Adrenal gland (tissue), 19 donors: ENCODE measurements at places on chromosomes 2 and 18. TPM values are rescaled to one million over a fixed set of nuclear protein-coding genes. Genes with fewer than 3 reads are reported as not detected.

MAL gene
- not detected for total RNA-seq

TNFAIP6 gene
- not detected for total RNA-seq

ASB3 gene
- total RNA-seq: 21.7 TPM

MAP3K19 gene
- not detected for total RNA-seq

GALM gene
- total RNA-seq: 116 TPM

BCL11A gene
- 15.2 TPM for total RNA-seq

ATP6V1C2 gene
- total RNA-seq: 0.69 TPM

PLGLB1 gene
- 4.0 TPM for total RNA-seq

EHD3 gene
- total RNA-seq: 25.4 TPM

AMER3 gene
- total RNA-seq: 0.83 TPM

POTEC gene
- not detected for total RNA-seq

TUBB8B gene
- total RNA-seq: not detected

EGR4 gene
- total RNA-seq: not detected

TIGD1 gene
- total RNA-seq: 4.1 TPM

GPR45 gene
- total RNA-seq: not detected

RAB6C gene
- total RNA-seq: 0.14 TPM

DNA sequence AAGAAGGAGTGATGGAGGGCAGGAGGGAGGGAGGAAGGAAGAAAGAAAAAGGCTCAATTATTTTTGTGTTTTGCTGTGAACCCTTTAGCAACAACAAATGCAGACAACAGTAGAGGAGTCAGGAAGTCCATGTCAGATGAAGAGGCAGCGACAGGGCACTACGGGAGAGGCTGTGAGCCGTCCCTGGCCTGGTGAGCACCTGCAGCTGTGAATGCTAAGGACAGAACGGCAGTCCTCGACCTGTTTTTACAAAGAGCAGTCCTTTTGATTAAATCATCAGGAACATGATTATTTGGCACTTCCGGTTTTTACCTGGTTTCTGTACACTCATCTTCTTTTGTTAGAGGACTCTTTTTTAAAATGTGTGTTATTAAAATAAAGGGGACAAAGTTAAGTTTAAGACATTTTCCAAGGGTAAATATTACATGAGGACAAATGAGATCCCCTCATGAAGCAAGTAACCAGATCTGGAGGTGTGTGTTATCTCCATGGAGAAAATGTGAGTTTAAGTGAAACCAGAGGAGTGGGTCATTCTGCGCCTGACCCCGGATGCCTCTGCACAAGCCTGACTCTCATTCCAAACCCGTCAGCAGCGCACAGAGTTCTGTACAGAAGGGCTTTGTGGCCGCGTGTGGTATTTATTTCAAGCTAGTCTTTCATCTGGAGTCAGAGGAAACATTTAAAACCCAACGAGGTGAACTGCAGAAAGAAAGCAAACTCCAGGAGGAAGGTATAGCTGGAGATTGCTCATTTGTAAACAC, 492.5 kb downstream of the SOX11 start:
- no peak for DNase-seq

DNA sequence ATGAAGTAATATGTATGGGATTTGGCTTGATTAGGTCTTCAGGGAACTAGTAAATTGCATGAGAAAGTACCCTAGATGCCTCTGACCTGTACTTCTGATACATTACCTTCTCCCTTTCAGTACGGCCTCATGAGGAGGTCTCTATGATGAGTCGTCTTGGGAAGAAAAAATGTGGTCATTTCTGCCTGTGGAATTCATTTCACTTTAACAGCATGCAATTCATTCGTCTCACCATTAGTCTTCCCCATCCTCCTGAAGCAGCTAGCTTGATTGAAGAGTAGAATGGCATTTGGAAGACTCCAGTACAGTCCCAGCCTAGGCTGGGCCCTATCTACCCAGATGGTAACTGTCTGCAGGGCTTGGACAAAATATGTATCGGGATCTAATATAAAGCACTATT, 52.2 kb downstream of the TMX3 start:
- DNase-seq: no peak

- no peak for DNase-seq
Observed at GRCh38 chr2:212154477-212154878, 384.1 kb downstream of the ERBB4 start.

GRCh38 chr2:1318366-1319009, 94.8 kb upstream of the TPO start:
- DNase-seq: no peak

GRCh38 chr2:67295851-67296250, 101.3 kb upstream of the ETAA1 start:
- no peak for DNase-seq

GRCh38 chr2:21244161-21244560, 120.4 kb downstream of the TDRD15 start:
- DNase-seq: no peak

GRCh38 chr2:169877398-169877797, 50.1 kb downstream of the UBR3 start:
- no peak for DNase-seq

DNA sequence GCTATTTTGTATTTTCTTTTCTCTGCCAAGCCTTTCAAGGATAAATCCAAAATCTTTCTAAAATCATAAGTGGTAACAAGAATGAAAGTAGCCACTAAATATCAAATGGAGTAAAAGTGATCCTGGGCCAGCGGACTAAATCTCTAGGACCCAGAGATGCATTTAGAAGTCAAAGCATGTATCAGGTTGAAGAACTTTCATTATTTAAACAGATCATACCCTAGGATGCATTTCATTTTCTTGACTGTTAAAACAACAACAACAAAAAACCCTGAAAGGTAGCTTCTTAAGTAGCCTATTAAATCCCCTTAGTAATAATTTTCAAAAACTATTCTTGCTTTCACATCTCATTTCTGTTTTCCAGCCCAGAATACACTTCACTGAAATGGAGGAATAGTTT, 4.8 kb upstream of the POU3F3 start:
- DNase-seq: no peak

- DNase-seq: no peak
Observed at GRCh38 chr18:30999887-31000628, 42.5 kb downstream of the DSC3 start.

DNA sequence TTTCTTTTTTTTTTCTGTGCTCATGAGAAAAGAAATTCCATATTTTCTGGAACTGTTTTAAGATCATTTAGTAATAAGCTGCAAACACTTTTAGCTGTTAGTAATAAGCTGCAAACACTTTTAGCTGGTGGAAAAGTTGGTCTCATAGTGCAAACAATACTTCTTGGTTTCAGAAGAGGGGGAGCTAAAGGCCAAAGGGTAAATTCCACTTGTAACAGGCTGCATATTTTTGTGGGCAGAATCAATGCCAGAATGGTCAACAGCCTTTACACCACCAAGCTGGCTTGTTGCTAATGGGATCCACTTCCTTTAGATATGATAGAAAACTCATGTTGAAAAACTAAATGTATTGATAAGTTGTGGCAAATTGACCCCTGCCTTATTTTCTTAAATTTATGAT, 356.8 kb downstream of the NR4A2 start:
- no peak for DNase-seq

GRCh38 chr2:48914477-48915089, 159.1 kb upstream of the LHCGR start:
- no peak for DNase-seq

GRCh38 chr2:127810156-127810618, 784 bp downstream of the WDR33 start:
- DNase-seq: no peak

DNA sequence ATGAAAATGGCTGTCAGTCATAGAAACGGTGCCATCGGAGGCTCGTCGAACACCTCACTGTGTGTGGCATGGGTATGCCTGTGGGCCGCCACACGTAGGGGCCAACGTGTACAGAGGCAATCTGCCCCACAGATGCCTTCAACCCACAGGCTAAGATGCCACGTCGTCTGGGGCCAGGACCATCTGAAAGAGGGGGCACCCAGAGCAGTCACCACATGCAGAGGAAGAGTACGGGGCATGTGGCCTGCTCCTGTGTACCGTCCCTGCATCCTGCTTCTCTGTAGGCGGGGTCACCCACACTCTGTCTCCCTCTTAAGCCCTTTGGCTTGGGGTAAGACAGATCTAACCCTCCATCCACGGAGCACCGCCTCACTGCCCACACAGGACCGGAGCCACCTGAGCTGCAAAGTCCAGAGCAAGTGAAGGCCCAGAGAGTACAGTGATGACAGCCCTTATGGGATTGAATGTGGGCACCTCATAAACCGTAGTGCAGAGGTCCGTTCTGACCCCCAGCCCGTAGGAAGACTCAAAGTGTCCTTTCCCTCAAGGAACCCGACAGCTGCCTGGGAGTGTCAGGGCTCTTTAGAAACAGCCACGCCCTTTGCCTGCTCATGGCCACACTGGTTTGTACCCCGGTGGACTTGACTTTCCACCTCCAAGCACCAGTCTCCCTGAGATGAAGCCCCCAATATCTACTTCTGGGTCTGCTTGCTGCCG, 66.2 kb downstream of the TWIST2 start:
- no peak for DNase-seq

GRCh38 chr18:13372531-13372951, 154.0 kb downstream of the LDLRAD4 start:
- DNase-seq: no peak

GRCh38 chr18:60027397-60027796, 127.6 kb downstream of the PMAIP1 start:
- no peak for DNase-seq

- no peak for DNase-seq
Observed at GRCh38 chr2:190910341-190911136, 29.9 kb downstream of the GLS start.

- DNase-seq: no peak
Observed at GRCh38 chr2:45153121-45153520, 143.9 kb upstream of the SIX2 start.

DNA sequence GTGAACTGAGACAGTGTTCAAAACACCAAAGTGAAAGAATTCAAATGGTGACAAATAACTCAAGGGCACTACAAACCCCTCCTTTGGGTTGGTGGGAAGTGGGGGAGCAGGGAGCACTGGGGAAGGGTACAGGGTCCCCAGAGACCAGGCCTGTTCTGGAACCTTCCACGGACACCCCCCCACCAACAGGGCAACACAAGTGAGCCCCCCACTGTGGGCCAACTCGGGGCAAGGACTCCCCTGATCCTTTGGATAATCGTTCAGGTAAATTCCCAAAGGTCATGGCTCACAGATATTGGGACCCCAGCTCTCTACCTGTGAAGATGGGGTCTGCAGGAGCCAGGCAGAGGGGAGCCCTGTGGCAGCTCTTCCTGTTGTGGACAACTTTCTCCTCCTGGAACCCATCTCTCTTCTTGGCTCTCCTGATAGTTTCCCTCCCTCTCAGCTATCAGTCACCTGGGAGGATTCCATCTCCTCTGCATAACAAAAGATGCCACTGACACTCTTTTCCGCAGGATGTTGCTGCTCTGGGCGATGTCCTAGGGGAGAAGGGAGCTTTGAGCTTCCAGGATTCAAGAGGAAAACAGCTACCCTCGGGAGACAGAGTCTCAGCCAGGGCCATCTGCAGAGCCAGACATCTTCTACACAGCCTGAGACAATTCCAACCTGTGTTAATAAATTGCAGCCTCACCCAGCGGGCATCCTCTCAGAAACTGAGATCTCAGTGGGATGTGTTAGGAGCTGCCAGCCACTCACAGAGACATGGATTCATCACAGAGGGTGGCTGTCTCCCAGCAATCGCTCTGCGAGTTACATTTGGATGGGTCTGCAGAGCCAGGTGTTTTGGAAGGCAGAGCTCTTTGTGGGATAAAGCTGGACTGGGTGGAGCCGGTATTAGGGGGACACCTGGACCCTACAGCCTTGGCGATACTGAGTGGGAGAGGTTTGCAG, 35.4 kb downstream of the MBP start:
- DNase-seq: no peak

GRCh38 chr2:125652280-125652679, 1003.7 kb upstream of the GYPC start:
- no peak for DNase-seq

- no peak for DNase-seq
Observed at GRCh38 chr2:170717599-170717963, 2.4 kb downstream of the SP5 start.

- no peak for DNase-seq
Observed at GRCh38 chr2:14313341-14313740, 319.2 kb upstream of the LRATD1 start.

- no peak for DNase-seq
Observed at GRCh38 chr2:72894514-72894913, 7.3 kb downstream of the SPR start.

DNA sequence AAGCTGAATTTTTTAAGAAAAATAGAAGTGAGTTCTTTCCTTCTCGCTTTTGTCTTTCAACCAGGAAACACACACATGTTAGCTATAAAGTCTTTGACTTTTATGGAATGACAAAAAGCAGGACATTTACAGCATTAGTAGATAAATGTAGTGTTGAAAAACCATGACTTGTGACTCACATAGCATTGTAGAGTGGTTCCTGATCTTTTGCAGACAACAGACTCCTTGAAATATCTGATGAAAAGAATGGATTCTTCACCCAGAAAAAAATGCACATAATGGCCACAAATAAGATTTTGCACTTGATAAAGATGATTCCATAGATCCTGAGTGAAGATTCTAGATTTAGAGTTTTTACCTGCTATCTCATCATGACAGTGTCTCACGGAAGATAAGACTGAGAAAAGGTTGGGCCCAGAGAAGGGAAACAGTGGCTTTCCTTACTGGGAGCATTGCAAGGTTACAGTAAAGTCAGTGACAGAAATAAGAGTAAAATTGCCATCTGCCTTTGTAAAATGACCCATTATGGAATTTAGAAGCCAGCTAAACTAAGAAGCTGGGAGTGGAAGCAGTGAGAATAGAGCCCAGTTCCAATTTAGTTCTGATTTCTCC, 14.0 kb downstream of the SMARCAL1 start:
- DNase-seq: no peak

GRCh38 chr2:216327447-216327935, 44.8 kb downstream of the MARCHF4 start:
- DNase-seq: no peak

DNA sequence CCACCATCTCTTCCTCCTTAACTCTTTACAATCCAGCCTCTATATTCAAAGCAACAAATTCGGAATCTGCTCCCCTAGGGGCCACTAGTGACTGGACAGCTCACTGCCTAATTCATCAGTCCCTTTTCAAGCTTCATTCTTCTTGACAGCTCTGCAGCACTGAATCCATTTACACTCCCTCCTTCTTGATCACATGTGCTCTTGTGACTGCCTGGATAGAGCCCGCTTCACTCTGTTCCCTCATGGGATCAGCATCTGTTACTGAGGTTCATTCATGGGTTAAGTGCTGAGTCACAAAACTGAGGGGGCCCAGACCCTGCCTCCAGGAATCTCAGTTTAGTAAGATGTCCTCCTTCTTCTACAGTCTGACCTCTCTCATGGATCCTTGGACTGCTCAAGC, 81.5 kb downstream of the CYRIA start:
- no peak for DNase-seq

- DNase-seq: no peak
Observed at GRCh38 chr2:136628490-136628889, 136.9 kb upstream of the THSD7B start.

- DNase-seq: peak; percentile 84
Observed at GRCh38 chr2:240136013-240136670, at the start of gene COPS9. Gene COPS9 (minus strand): TSS chr2:240136305. CDS start chr2:240136284, 21 bp downstream.

- DNase-seq: no peak
Observed at GRCh38 chr2:240231838-240232244, 91.4 kb upstream of the OTOS start.
